ENCODE measurements at places on chromosomes 5 and 9. TPM values are rescaled to one million over a fixed set of nuclear protein-coding genes. Genes with fewer than 3 reads are reported as not detected.

DNA sequence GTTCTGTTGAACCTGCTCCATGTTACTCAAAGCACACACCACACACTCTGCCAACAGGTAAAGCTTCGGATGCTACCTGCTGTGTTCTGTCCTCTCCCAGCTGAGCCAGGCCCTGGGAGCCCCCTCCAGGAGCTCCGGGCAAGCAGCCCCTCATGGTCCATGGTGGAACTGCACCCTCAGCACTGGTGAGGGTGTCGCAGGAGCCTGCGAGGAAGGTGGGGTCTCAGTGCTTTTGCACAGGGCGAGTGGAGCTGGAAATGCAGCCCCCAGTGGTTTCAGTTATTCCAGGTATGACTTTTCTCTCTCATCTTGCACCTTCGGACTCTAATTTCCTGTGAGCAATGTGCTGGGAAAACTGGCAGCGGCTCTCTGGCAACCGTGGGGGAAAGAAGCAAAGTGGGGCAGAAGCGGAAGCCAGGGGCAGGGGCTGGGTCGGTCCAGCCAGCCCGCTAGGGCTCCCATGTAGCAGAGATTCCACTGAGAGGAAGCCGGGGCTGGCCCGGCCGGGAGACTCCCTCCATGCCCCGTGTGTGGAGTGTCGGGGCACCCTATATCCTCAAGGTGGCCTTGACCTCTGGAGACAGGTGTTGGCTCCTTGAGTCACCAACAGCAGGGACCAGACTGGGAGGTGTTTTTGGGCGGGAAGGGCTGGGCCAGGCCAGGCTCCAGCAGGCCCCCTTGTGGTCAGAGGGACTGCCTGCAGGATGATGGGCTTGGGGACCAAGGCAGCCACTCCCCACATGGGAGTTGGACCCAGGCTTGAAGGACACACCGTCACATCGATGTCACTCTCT lies 75.6 kb upstream of the PRSS3 start:
- H3K27me3 ChIP-seq, result no peaks in the 10 kb centered on the region
- peaks cover 3% of the 10 kb centered on the region for H3K4me1 ChIP-seq
- no peak for DNase-seq
- H3K27ac ChIP-seq, result no peak overlapping the region
- no peak overlapping the region for H3K4me3 ChIP-seq
- no peaks in the 10 kb centered on the region for H3K36me3 ChIP-seq

DNA sequence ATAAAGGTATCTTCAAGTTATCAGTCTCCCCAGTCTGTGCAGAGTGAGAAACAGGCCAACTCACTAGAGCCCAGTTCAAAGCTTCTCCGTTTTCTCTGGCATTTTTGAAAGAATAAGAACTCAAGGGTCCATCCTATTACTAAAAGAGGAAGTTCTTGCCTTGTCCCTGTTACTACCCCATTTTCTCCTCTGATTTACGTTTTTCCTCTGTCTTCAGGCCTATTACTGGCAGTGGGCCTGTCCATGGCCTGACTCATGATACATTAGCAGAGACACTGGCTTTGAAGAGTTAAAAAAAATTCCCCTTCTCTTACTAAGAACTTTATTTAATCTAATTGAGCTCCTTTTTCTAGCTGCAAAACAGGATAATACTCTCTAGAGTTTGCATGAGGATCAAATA lies 624.0 kb upstream of the KLF4 start:
- DNase-seq, result no peak
- no peaks in the 10 kb centered on the region for H3K27me3 ChIP-seq
- no peak overlapping the region for H3K4me3 ChIP-seq

DNA sequence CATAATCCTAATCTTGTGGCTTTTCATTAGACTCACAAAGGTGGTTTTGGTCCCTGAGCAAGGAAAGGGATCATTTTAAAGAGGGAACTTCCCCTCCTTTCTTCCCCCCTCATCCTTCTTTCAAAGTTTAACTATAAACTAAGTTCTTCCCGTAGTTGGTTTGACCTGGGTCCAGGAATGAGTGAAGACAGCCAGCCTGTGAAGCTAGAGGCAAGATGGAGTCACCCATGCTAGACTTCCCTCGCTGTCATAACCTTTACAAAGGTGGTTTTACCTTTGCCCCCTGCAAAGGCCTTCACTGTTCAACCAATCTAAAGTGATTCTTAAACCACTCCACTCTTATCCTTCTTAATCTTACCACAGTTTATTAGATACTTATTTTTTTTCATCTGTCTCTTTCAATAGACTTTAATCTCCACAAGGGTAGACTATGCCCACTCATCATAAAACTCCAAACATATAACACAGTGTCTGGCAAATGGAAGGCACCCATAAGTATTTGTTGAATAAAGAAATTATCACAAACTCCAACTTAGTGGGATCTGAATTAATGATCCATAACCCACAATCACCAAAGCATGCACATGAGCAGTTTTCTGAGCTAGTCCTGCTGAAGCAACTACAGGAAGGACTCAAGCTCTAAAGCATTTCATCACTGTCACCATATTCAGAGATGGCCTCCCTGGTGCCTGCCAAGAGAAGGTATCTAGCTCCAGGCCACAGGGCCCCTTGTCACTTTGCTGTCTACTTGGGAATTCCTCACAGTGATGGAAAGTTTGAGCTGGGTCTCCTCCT lies 369.0 kb downstream of the SPOCK1 start:
- no peak for DNase-seq
- H3K4me1 ChIP-seq, result no peaks in the 10 kb centered on the region
- no peaks in the 10 kb centered on the region for H3K27me3 ChIP-seq
- H3K4me3 ChIP-seq, result no peak overlapping the region

Gene RETREG1
- 252 TPM for total RNA-seq

- DNase-seq, result no peak
- H3K27ac ChIP-seq, result no peak overlapping the region
- H3K4me3 ChIP-seq, result no peak overlapping the region
These were observed 270.4 kb downstream of the ENC1 start for GRCh38 chr5:74370168-74370567.

All from heart right ventricle (tissue), 16 donors.